ENCODE measurements at places on chromosomes 3 and 15.

- no peak for DNase-seq
Observed at GRCh38 chr3:40718209-40718608, 193.4 kb downstream of the ZNF621 start.

DNA sequence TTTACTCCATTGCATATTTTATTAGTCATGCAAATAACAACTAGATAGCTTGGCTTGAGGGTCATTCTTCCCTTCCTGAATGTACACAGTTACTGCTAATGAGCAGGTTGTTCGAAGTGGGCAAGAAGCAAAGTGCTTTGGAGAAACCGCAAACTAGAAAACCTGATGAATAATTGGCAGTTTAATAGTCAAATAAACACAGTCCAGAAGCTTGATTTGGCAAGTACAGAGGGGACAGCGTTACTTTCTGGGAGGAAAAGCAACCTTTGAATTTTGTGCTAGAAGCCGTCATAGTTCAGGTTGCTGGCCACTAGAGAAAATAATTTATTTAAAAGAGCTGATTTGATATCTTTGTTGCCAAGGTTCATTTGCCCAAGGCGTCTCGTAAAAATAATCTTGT lies 94.9 kb downstream of the MFSD1 start:
- no peak for DNase-seq

DNA sequence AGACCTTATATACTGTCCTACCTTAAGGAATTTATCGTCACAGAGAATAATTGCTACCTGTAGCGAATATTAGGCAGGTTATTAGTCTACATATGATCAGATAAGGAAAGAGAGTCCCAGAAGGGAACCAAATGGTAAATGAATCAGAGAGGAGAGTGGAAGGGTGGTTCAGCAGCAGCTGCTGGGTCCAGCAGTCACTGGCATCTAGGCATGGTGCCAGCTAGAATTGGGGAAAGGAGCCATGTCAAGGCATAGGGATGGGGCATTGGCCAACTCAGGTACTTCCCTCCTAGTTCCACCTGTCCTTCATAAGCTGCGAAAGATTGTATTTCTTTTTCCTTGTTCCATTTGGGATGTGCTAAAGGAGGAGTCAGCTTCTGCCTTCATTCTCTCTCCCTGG lies 23.4 kb downstream of the HACD3 start:
- DNase-seq: no peak

- DNase-seq: no peak
Observed at GRCh38 chr3:63240381-63240902, 37.7 kb upstream of the SYNPR start.

Data from mucosa of descending colon (tissue), 3 donors.